ENCODE measurements at places on chromosomes 7 and 10.

- DNase-seq = no peak
Observed at GRCh38 chr10:117720931-117721835, 178.6 kb downstream of the EMX2 start.

DNA sequence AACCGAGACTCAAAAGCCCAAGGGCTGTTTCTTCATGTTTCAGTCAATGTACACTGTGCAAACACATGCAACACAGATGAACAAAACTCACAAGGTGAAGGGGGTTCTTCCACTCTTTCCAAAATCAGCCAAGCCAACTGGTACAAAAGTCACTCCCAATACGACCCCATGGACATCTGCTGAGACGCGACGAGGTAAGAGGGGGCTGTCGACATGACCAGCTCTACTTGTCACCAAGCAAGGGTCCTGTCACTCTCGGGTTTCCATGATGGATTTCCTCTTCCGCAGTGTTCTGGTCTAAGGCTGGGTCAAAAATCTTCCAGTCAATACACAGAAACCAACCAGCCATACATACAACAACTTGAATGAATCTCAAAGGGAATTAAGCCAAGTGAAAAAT lies 37.8 kb downstream of the CTBP2 start:
- DNase-seq = no peak

DNA sequence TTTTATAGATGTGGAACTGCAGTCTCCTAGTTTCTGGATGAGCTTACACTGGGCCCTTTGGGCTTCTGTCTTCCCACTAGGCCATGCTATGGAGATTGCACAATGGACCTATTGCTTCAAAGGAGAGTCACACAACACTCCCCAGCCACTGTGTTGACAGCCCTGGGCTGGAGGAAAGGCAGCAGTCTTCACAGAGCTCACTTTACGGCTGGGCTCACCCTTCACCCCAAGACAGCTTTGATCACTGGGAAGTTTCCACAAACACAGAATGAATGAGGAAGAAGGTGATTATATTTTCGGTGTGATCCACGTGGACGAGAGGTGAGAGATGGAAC lies 92.7 kb upstream of the GDF10 start:
- DNase-seq = no peak

DNA sequence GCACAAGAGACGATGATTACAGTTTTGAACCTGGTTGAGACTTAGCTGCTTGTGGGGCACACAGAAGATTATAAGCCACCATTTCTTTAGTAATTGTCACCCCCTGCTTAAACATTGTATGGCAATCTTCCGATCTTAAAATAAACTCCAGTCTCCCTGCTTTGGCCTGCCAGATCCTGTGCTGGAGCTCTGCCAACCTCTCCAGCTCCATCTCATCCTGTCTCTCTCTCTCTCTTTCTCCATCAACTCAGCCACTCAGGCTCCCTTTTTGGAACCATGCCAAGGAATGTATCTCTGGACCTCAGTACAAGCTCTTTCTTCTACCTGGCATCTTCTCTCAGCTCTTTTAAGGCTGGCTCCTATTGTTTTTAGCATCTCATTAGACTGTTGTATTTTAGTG lies 1053.2 kb downstream of the REEP3 start:
- no peak for DNase-seq

GRCh38 chr7:139358541-139359365 lies 941 bp upstream of the LUC7L2 start:
- no peak for DNase-seq

DNA sequence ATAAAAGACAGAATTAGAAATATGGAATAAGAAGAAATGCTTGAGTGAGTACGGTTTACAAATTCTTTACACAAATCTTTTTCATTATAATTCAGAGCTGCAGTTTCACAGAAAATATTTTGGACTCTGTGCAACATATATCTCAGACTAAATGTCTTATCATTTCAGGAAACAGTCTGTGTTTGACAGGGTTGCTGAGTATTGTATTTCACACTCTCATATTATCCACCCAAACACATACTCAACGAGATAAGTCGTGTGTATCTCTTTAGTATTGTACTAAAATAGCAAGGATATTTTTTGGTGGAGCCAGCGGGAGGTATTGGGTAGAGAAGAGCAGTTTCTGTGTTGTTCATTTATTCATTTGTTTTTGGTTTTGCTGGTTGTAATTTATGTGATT lies 39.0 kb upstream of the SLC39A12 start:
- no peak for DNase-seq

- no peak for DNase-seq
Observed at GRCh38 chr10:86317949-86318725, 48.5 kb downstream of the GRID1 start.

DNA sequence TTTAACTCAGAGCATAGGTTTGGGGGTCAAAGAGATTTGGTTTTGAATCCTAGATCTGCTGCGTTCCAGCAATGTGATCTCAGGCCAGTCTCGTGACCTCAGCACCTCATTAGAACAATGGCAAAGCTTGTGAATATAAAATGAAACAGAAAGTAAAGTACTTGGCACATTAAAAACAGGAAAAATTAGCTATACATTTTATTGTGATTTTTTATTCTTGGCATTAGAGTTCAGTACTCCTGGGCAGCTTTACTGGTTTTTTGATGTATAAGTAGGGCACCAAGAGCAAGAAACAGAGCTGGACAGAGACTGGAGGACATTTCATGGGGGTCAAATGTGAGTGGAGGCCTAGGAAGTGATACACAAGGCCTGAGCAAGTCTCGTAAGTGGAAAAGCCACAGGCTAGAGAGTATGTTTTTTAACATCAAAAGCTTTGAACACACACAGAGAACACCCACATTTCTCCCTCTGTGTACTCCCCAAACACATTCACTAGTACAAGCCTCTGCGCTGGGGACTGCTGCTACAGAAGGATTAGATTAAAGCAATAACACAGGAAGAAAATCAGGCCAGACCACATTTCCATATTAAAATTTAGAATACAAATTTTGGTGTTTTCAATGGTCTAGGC lies 157.2 kb upstream of the SLC25A13 start:
- DNase-seq = no peak

GRCh38 chr7:139647085-139647484 lies 123.6 kb downstream of the CLEC2L start:
- DNase-seq = no peak

GRCh38 chr10:26243351-26243720 lies 26.8 kb downstream of the GAD2 start:
- DNase-seq = no peak

DNA sequence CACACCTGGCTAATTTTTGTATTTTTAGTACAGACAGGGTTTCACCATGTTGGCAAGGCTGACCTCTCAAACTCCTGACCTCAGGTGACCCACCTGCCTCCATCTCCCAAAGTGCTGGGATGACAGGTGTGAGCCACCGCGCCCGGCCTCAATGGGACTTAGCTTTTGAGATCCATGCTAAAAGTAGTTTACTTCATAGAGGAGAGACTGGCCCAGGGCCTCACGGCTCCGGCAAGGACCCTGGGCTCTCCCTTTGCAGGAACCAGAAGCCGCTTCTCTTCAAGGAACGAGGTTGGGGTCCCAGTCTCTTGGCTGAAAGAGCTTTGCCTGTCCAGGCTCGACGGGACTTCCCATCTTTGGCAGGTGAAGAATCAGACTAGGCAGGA lies 30.1 kb upstream of the DNAAF5 start:
- no peak for DNase-seq

DNA sequence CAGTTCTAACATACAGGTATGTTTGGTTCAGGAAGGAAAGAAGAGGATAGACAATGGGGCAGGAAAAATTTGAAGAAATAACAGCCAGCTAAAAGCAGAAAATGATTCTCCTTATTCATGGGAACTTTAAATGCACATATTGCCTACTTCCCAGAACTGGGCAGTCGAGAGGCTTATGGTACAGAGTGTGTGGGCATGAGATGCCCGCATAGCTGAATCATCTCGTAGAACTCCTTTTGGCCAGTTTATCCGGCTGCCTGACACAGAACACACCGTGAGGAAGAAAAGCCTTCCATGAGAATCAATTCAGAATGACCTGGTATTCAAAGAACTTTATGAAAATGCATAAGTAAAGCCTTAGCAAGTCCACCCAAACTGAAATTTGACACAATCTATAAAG lies 471.6 kb downstream of the SH2D4B start:
- no peak for DNase-seq

GRCh38 chr7:106795084-106795876 lies 69.8 kb upstream of the PIK3CG start:
- no peak for DNase-seq

DNA sequence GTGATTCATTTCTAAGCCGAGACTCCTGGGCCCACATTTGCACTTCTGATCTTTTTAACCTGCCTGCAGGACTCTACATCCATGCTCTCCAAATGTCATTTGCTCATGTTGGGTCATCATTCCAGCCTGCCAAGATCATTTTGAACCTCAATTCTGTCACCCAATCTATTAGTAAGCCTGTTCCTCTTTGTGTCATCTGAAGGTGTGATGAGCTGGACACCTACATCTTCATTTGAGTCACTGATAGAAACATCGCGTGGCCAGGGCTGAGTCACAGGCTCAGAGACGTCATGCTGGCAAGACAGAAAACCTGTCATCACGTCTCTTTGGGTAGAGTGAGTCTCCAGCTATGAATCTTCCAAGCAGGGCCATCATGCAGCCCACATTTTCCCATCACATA lies 65.3 kb upstream of the SLF2 start:
- no peak for DNase-seq

DNA sequence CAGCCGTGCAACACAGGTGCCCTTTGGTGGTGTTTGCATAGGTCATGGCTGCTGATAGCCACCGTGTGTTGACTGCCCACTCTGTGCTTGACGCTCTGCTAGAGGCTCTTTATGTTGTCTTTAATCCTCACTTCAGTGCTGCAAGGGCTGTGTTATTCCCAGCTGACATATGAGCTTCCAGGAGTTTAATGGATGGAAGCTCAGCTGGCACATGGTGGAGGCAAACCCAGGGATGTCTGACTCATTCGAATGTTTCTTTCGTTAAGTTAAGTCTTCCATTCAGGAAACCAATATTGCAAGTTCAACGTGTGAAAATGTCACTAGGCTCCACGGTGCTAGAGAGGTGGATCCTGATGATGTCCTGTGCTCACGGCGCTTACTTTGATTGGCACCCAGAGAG lies 378.4 kb downstream of the DPP6 start:
- DNase-seq = no peak

DNA sequence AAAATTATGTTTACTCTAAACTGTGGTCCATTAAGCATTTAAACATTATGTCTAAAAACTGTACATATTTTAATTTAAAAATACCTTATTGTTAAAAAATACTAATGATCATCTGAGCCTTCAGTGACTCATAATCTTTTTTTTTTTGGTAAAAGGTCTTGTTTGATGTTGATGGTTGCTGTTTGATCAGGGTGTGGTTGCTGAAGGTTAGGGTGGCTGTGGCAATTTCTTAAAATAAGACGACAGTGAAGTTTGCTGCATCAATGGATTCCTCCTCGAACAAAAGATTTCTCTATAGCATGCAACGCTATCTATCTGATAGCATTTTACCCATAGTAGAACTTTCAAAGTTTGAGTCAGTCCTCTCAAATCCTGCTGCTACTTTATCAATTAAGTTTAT lies 180.0 kb upstream of the AHR start:
- DNase-seq = no peak

DNA sequence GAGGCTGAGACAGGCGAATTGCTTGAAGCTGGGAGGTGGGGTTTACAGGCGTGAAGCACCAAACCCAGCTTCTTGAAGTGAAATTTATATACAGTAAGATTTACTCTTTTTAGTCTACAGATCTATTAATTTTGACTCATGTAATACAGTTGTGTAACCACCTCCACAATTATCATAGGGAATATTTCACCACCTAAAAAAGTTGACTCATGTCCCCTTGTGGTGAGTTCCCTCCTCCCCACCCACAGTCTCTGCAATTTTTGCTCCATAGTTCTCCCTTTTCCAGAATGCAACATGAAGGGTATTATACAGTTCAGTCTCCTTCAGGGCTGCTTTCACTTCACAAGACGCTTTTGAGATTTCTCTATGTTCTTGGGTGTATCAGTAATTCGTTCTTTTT lies 156.8 kb downstream of the FAM107B start:
- no peak for DNase-seq

DNA sequence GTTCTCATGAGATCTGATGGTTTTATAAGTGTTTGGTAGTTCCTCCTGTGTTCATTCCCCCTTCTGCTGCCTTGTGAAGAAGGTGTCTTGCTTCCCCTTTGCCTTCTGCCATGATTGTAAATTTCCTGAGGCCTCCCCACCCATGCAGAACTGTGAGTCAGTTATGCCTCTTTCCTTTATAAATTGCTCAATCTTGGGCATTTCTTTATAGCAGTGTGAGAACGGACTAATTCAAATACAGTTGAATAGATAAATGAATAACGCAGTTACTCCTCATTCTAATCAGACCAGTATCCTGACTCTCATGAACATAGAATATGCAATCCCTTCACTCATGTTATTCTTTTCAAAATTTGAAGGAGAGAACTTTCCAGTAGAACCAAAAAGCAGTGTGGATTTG lies 375.0 kb upstream of the FZD8 start:
- DNase-seq = no peak

GRCh38 chr7:47357361-47357760 lies 224.6 kb downstream of the TNS3 start:
- DNase-seq = no peak

DNA sequence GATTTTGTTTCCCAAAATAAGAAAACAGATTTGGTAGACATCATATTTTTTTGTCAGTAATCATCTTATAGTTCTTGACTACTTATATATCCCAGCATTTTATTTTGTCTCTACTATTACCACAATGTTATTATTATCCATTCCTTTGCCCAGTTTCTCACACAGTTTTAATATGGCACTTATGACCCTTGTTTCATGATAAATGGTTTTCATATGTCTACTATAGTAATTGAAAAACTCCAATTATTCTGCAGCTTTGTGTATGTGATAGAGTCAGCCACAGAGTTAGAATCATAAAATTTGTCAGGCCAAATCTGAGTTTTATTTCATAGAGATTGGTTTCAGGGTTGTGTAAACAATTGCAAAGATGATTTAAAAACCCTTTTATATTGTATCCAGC lies 203.9 kb downstream of the MALRD1 start:
- DNase-seq = no peak

DNA sequence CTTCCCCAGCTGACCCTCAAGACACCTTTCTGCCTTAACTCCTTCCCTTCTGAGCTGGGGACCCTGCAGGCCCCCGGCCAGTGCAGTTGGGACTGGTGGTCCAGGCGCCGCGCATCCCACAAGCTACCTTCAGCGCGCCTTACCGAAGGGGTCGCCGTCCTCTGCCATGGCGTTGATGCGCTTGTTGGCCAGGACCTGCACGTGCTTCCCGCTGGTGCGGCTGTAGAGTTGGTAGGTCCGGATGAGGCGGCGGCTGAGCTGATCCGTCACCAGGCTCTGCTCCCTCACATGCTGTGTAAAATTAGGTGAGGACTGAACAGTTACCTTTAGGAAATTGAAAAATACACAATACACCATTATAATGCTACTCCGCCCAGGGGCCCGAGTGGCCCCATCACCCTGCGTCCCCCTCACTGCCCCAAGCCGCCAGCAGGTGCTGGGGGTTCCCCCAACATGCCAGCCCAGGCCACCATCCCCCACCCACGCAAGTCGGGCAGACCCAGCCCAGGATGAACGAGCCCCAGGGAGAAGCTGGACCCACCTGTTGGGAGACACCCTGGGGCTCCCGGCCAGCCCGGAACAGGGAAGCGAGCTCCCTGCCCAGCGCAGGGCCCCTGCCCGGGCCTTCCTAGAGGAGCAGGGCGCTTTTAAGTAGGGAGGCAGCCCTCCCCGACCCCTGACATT lies 1.2 kb downstream of the FGF8 start:
- no peak for DNase-seq
